ENCODE measurements at places on chromosomes 7 and 10.
A peak's percentile ranks its signal among the peaks of the same experiment; 100 is the strongest.

DNA sequence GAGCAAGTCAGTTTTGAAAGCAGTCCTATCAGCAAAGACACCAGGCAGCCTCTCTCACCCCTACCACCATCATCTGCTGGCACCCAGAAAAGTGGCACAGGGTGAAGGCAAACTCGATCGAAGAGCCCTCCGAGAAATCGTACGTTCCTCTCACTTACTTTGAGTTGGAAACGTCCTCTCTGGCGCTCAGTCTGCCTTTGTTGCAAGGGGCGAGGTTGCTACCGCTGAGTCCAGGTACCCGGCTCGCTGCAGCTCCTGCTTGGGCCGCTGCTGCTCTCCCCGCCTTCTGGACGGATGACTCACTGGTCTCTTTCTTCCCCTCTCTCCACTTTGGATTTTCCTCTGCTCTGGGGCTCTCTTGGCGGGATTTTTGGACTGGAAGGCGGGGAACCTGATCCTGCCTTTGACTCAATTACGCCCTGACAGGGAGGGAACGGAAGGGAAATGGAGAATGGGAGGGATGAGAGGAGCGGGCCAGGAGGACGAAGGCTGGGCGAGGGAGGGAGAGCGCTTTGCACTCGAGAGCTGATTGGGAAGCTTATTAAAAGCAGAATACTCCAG is at the start of gene PTN:
Gene PTN (minus strand): TSS at position 453 of the 561 bp plus-strand sequence. CDS start 88,760 bp downstream, outside the sequence.
- no peak for DNase-seq

- DNase-seq = no peak
Measured at GRCh38 chr10:123478116-123478515, 188.0 kb upstream of the GPR26 start.

GRCh38 chr10:110068780-110069179 is 61.0 kb downstream of the ADD3 start:
- no peak for DNase-seq

- DNase-seq = no peak
Measured at GRCh38 chr7:143256932-143257331, 6.3 kb upstream of the GSTK1 start.

GRCh38 chr7:105665684-105666083 is 84.4 kb upstream of the EFCAB10 start:
- DNase-seq = no peak

- DNase-seq = no peak
Measured at GRCh38 chr10:93710333-93710909, 8.0 kb upstream of the FRA10AC1 start.

DNA sequence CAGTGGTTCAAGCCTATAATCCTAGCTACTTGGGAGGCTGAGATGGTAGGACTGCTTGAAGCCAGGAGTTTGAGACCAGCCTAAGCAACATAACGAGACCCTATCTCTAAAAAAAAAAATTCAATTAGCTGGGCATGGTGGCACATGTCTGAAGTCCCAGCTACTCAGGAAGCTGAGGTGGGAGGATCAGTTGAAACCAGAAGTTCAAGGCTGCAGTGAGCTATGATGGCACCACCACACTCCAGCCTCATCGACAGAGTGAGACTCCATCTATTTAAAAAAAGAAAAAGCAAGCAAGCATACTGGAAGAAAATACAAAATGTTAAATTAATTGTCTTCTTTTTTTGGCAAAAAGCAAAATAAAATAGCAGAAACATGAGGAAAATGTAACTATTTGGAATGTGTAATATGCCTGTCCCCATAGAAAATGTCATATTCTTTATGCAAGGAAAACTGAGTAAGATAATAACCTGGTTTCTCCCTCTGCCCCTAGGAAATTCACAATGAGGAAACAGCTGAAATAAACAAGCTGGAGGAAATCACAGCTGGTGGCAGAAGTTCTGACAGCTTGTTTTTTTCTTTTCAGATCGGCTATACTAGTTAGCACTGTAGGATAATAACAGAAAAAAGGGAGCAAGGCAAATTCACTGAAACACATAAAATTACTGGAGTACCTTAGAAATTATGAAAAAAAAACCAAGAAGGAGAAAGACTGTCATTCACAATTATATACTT is 48.5 kb downstream of the HERPUD2 start:
- peak; percentile 8 for DNase-seq

GRCh38 chr10:30433306-30433729 is 666 bp upstream of the MAP3K8 start:
- peak; percentile 50 for DNase-seq

DNA sequence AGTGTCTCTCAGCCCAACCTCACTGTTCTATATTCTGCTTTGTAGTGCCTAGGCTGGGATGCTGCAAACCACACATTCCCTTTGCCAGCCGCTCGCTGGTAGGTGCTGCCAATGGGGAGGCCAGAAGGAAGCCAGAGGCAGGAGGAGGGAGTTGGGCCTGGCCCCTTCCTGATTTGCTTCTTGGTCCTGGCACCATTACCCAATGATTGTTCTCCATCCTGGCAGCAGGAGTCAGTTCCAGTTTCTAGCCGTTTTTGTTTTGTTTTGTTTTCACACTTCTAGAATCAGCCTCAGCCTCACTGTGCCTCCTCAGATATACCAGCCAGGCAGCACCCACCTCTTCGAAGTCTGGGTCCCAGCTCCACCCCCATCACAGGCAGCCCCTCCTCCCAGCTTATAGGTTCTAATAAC is 27.4 kb upstream of the LOXL4 start:
- no peak for DNase-seq

DNA sequence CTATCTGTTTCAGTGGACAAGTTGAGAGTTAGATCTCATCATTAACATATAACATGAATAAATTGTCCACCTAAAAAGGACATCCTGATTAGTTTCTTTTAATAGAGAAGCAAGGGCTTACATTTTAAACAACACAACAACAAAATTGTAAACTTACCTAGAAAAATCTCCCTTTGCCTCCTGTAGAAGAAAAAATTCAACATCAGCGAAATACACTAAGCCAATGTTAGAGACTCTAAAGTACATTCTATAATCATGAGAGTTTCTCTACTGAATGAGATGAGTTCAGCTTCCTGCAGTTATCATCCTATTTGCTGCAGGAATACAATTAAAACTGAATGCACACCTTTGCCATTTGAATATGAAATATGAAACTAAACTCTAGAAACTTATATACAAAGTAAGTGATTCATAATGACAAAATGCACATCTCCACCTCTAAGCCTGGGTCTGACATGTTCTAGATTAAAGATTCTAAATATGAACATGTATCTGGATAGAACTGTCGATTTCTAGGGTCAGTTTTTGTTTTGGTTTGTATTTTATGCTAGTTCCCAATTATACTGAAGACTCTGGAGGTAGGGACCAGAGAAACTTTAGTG is 174.8 kb downstream of the PRPF18 start:
- DNase-seq = no peak

- DNase-seq = no peak
Measured at GRCh38 chr7:22867003-22867402, 44.4 kb upstream of the TOMM7 start.

GRCh38 chr10:3312403-3312940 is 139.9 kb upstream of the PITRM1 start:
- no peak for DNase-seq

GRCh38 chr10:77638321-77639101 is 903 bp upstream of the KCNMA1 start:
- DNase-seq = no peak

- DNase-seq = peak; percentile 37
Measured at GRCh38 chr7:38318803-38319416, 45.5 kb upstream of the TARP start.

DNA sequence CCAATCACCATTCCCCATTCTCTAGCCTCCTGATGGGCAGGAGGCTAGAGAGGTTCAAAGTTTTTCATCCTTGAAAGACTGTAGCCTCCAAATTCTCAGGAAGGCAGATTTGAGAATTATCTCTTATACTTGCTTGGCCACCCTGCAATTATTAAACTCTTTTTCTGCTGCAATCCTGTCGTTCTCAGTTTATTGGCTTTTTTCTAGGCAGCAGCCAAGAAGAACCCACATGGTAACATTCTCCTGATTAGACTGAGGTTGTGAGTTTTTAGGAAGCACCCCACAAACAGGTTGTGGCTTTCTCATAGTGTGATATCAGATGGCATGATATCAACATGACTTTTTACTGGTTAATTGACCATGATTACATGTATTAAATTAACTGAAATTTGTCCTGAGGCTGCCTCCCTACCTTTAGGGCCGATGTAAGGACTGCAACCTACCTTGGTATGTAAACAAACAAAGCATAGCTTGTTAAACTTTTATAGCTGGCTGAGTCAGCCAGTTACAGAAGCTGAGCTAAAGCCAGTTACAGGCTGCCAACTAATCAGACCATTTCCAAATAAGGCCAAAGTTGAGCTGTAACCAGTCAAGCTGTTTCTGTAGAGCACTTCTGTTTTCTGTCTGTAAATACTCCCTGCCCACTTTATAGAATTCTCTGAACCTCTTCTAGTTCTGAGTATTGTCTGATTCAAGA is 3.2 kb upstream of the ZNF248 start:
- DNase-seq = no peak

DNA sequence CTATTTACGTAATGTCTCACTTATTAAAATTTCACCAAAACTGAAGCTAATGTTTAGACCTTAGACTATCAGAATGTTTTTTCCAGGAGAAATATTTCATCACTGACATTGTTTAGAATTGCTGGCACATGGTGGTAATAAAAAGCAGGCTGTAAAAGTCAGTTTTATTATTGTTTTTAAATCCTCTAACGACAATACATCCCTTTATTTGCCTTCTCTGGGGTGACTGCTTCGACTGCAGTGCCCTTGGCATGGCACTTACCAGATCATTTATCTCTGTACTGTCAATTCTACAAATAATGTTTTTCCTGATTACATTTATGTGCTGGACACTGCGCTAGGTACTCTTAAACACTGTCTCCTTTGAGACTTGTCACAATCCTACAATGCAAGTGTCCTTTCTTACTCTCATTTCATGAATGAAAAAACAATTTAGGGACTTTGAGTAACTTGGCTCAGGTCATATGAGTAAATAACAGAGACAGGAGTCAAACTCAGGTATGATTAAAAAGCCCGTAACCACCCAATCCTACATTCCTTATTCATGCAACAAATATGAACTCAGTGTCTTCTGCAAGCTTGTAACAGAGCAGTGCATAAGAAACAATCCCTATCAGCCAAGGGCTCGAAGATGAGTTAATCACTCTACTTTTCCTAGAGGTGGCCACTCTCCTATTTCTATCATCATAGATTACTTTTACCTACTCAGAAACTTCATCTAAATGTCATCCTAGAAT is 5.6 kb upstream of the ING3 start:
- no peak for DNase-seq

- no peak for DNase-seq
Measured at GRCh38 chr10:79084012-79084971, 15.5 kb downstream of the ZMIZ1 start.

DNA sequence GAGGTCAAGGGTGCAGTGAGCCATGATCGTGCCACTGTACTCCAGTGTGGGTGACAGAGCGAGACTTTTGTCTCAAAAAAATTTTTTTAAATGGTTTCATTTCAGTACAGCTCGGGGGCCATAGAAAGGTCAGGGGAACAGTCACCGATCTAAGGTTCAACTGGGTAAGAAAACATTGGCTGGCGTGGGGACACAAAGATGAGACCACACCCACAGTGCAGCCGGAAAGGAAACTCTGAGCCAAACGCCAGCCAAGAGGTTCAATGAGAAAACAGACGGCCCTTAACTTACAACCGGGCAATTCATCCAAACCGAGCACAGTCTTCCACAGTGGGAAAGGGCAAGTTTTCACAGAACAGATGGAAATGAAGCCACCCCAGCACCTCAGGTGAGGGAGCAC is 65.1 kb downstream of the SLC37A3 start:
- DNase-seq = no peak

GRCh38 chr7:43248553-43248952 is 136.1 kb downstream of the HECW1 start:
- DNase-seq = no peak

- DNase-seq = no peak
Measured at GRCh38 chr10:35327790-35328403, 8.4 kb upstream of the CCNY start.

- no peak for DNase-seq
Measured at GRCh38 chr10:129927351-129928120, 36.5 kb downstream of the EBF3 start.

Measured in CD4-positive, alpha-beta T cell treated with Interleukin-6 for 4 hours (primary cell).